ENCODE measurements at places on chromosomes 3 and 15.

GRCh38 chr3:197183582-197183981, 114.8 kb downstream of the DLG1 start:
- no peak for DNase-seq

DNA sequence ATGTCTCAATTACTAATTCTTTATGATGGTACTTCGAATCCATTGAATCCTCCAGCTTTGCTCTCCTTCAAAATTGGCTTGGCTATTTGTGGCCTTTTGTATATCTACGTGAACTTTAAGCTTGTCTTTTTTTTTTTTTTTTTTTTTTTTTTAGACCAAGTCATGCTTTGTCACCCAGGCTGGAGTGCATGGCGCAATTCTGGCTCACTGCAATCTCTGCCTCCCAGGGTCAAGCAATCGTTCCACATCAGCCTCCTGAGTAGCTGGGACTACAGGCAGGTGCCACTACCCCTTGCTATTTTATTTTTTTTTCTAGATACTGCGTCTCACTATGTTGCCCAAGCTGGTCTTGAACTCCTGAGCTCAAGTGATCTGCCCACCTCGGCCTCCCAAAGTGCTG, 7.7 kb upstream of the DIPK2A start:
- no peak for DNase-seq

DNA sequence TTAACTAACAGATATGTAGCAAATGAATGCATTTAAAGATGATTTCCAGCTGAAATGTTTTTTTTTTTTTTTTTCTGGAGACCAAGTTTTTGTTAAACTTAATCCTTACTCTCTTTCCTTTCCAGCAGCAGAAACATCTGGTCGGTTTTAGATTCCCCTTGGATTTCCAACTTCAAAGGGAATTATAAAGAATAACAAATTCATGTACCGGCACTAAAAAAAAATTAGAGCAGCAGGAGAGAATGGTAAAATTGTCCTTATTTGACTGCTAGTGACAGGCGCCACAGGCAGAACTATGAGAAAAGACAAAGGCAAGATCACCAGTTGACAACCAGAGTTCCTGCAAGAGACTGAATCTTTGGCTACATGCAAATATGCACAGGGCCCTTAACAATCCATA, 393.3 kb downstream of the TIGIT start:
- DNase-seq: no peak

DNA sequence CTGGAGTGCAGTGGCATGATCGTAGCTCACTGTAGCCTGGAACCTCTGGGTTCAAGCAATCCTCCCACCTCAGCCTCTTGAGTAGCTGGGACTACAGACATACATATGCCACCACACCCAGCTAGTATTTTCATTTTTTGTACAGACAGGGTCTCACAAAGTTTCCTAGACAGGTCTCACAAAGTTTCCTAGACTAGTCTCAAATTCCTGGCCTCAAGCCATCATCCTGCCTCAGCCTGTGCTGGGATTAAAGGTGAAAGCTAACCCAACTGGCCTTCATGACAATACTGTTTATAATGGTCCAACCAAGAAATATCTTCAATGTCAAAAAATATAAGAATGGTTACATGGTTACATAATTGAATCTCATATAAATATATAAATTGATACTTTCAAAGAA, 24.0 kb downstream of the GPR176 start:
- DNase-seq: no peak

DNA sequence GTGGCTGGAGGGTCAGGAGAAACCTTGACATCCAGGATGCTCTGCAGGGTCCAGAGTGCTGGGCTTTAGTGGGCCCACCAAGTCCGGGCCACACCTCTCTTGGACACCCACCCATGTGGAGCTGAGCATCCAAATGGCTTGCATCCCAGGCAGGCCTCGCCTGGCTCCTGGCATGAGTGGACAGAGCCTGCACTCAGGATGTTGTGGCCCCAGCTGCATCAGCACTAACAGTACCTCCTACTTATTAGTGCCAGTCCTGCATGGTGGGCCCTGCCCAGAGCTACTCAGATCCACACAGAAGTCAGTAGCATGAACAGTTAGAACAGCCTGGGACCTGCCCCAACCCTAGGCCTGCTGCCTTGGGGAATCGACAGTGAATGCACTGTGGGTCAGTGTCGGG, 42.2 kb upstream of the MRPS22 start:
- no peak for DNase-seq

DNA sequence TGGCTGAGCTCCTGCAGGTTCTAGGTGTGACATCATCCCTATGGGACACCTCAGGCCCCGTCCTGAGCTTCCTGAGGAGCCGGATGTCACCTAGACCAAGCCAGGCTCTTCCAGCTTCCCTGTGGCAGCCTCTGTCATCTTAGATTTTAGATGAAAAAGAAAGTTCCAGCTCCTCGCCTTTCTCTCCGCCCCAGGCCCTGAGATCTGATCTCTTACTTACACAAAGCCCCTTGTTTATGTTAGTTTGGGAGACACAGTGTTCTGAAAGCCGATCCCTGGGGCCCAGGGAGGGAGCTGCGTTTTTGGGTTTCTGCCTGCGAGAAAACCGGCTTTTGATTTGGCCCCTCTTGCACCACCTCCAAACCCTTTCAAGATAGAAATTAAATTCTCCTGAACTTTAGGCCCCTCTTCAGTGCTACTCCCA, 40.2 kb upstream of the FAM107A start:
- DNase-seq: no peak

DNA sequence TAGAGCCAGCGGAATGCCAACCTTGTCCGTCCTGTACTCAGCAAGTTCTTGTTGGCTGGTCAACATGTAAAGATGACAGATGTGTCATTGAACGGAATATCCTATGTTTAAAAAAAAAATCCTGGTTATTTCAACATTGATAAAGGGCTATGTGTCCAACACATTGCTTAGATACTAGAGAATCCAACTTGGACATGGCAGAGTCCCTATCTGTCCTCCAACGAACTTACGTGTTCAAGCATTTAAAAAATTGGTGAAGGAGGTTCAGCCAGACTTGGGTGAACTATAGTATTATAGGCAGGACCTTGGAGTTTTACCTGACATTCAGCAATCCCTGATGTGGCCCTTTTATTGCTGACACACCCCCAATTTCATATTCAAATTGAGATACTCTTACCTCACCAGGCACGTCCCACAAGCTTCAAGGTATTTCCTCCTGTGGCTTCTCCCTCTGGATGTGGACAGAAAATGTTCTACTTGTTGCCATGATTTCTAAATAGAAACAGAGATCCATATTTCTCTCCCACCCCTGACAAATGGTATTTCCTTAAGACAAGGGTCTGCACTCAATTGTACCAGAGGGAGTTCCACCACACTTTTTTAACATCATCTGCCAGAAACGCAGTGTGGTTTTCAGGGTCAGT, 207.7 kb upstream of the TPM1 start:
- DNase-seq: no peak

DNA sequence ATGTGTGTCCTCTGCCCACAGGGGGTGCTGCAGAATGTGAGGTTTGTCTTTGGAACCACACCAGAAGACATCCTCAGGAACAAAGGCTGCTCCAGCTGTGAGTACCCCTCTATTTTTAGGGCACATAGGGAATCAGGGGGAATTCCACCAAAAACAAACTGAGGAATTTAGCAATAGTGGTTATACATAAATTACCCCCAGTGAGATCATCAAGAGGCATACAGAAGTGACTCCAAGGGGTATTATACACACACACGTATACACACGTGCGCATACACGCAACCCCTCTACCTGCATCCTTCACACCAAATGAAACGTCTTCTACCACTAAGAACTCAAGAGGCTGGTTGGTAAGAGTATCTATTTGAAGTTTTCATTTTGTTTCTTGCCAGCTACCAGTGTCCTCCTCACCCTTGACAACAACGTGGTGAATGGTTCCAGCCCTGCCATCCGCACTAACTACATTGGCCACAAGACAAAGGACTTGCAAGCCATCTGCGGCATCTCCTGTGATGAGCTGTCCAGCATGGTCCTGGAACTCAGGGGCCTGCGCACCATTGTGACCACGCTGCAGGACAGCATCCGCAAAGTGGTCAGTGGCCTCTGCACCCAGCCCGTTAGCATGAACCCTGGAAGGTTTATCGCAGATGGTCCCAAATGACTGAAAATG, 2.9 kb downstream of the THBS1 start:
- DNase-seq: no peak

GRCh38 chr15:23647421-23648370, at the start of gene MAGEL2:
TSS of gene MAGEL2 (minus strand) at chr15:23647867. CDS start at chr15:23647742, 125 bp downstream.
- no peak for DNase-seq

DNA sequence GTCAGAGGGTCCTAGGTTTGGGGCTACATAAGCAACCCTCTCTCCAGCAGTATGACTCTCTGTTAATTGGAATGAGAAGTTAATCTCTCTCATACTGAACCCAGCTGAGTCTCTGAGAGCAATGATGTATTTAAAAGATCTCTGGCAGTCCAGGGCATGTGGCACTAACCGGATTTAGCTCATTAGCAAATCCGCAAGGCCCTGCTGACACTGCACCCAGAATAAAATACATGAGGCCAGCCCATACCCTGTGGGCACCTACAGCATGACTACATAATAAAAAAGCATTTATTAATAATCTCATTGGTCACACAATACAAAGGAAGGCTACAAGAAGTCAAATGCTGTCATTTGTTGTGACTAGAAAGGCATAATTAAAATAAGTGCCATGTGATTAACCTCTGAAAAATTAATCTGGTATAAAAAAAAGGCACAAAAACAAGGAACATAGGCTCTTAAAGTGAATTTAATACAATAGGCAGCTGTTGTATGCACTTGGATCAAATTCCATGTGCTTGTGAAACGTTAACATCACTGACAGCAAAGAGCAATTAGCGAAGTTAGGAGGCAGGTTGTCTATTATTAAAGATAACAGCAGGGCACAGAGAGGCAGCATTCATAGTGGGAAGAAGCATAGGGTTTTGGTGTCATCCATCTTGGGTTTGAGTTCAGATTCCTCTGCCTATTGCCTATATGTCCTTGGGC, 381.2 kb downstream of the WDR72 start:
- no peak for DNase-seq

DNA sequence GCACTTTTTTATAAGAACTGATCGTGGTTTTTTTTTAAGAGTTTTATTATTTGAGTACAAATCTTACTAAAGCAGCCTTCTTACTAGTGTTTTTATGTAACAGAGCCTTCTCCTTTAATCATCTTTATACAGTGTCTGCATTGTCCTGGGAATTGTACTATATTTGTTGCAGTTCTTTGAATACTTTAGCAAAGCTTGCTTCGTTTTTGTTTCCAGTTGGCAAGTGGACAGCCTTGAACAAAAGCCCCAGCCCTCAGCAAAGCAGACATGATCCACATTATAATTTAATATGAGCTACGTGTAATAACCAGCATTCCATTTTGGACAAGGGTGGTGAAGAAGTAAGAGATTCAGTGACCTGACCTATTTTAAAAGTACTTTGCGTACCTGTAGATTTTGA, 112.2 kb upstream of the FLNB start:
- no peak for DNase-seq
